ENCODE measurements at places on chromosomes 1 and 21.

DNA sequence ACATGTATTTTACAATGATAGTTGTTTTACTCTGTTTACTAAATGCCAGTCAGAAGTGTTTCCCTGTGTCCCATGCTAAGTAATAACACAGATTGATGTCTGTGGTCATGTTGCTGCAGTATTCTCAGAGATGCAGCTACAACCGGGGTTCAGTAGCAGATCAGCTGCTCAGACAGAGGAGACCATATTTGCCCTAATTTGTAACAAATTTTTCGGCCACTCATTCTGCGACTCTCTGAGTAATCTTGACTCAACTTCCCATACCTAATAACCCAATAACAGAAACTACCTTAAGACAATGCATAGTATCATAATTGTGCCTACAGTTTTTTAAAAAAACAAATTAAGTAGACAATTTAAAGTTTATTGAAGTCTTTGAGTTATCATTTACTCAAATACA lies 32.6 kb downstream of the NIBAN1 start:
- DNase-seq, result no peak

GRCh38 chr1:20479840-20480239 lies 6.2 kb downstream of the CAMK2N1 start:
- no peak for DNase-seq

- no peak for DNase-seq
These were observed 43.0 kb upstream of the RAB3GAP2 start for GRCh38 chr1:220315070-220315839.

DNA sequence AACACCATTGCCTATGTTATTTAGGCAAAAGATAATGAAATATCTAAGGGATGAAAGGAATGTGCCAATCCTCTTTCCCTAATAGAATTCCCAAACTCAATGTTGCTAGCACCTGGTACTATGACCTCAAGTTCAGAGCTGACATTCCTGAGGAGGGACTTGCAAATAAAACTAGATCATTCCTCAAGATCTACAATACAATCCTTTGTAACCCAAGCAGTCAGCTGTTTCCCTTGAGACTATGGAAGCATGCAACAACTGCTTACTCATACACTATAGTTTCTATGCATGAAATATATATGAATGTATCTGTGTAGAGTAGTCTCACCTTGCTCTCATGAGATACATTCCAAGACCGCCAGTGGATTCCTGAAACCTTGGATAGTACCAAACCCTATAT lies 65.0 kb downstream of the ABL2 start:
- DNase-seq, result peak; percentile 59

DNA sequence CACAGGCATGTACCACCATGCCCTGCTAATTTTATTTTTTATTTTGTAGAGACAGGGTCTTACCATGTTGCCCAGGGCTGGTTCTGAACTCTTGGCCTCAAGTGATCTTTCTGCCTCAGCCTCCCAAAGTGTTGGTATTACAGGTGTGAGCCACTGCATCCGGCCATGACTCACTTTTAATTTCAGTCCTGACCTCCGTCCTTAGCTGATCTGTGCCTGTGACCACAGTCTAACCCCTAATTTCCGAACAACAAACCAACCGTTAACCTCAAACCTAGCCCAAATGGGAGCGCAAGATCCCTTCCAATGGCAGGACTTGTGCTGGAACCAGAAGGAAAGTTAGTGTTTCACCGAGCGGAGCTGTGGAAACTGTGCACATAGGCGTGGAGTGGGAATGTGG lies 29.3 kb upstream of the MAN1C1 start:
- DNase-seq, result no peak

DNA sequence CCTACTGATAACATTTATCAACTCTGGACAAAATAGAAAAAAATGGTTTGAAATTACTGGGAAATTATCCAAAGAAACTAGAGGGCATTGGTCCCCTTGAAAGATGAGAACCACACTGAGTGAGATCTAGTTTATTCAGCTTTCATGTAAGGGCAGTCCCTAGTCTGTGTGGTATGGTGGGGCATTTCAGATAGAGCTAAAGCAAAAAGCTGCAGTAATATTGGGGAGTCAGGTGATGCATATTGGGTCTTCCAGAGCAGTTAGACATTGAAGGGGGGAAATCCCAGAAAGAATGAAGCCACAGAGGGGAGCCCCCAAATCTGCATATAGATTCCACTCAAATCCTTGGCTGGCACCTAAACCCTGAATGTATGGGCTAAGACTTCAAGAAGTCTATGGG lies 347.7 kb upstream of the POU3F1 start:
- DNase-seq, result no peak

DNA sequence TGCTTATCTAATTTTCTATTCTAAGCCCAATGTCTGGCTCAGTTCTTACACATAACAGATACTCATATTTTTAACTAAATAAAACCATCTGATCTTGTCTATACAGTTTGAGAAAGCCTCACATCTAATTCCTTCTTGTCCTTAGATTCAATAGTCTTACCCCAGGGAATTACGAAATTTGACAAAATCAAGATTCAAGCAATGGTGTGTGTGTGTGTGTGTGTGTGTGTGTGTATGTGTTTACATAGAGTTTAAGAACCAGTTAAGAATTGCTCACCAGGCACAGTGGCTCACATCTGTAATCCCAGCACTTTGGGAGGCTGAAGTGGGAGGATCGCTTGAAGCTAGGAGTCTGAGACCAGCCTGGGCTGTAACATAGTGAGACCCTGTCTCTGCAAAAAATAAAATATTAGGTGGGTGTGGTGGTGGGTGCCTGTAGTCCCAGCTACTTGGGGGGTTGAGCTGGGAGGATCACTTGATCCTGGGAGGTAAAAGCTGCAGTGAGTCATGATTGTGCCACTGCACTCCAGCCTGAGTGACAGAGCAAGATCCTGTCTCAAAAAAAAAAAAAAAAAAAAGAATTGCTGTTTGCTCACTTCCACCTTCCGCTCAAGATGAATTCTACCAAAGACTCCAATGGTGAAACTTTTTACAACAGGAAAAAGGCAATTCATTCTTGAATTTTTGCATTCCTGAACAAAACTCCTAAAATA lies 6.2 kb downstream of the WDR64 start:
- DNase-seq, result no peak

DNA sequence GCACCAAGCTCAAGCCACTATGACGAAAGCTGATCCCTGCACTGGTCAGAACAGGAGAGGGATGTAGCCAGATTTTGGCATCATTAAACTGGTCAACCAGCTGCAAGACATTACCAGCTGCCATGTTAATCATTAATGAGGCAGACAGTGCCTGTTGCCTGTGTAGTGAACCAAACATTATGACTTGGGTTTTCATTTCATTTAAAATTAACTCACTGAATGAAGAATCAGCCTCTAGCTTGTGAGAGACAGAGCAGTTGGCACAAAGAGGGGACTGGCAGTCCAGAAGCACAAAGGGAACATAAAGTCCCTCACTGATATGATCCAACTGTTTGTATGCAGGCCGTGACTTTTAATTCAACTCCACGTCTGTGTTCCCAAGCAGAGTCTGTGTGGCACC lies 318.9 kb downstream of the SEC16B start:
- DNase-seq, result no peak

DNA sequence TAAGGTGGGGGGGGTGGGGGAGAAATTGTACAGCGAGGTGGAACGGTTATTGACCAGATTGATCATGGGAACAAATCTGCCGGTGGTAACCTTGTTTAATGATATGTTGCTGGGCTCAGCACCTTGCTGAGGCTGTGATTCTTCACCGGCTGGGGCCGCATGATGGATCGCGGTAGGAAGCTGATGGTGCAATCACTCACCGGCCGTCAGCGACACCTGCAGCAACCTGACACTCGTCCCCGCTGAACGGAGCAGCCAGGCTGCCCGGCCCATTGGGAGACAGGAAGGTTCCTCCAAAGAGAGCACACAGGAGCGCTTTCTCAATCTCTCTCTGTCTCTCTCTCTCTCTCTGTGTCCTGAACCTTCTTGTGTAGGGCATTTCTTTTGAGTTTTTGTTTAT lies 128.5 kb upstream of the RRP15 start:
- no peak for DNase-seq
